ENCODE measurements at places on chromosomes 2 and 18. TPM values are rescaled to one million over a fixed set of nuclear protein-coding genes. Genes with fewer than 3 reads are reported as not detected.

DNA sequence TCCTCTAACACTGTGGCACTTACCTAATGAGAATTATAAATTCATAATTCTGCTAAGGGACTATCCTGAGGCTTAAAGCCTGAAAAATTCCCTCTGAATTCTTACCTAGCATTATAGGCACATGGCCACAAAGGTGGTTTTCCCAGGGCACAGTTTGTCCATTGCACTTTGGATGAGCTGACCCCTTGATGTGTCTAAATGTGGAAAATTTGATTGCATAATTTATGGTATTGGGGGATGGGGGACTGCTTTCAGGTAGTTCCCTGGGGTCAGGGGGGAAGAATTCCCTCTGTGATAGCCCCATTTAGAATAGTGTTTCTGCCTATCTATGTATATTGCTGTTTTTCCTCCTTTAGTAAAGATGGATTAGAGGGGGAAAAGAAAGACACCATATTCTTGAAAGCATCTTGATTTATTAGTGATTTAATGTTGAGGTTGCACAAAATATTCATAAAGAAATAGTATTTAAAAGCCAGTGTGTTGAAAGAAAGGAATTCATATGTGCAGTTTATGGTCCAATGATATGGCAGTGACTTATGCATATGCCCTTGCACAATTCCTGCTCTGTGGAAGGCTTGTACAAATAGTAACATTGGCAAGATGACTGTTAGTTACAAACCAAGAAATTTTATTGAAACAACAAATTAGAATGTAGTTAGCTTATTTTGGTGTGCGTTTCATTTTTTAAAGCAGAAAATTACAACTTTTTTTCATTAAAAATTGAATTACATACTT is 8.7 kb upstream of the HTR2B start:
- H3K27ac ChIP-seq: no peak overlapping the region
- no peaks in the 10 kb centered on the region for H3K36me3 ChIP-seq
- DNase-seq: no peak
- H3K4me3 ChIP-seq: no peak overlapping the region

DNA sequence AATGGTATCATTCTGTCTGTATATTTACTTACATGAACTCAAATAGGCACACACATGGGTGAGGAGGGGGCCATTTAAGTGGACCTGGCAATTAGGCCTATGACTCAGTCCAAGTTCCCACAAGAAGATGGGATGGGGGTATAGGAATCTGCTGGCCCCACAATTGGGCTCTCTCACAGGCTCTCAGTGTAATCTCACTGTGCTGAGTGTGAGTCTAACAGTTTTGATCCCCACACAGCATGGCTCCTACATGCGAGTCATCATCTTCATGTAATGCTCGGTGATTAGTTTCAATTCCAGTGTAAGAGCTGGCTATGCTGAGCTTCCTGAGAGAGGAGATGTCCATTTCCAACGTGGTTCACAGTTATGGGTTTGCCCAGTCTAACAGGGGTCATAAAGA is 114.0 kb downstream of the GATA6 start:
- no peak overlapping the region for H3K4me3 ChIP-seq
- DNase-seq: no peak
- H3K4me1 ChIP-seq: no peaks in the 10 kb centered on the region
- no peak overlapping the region for H3K27ac ChIP-seq
- H3K27me3 ChIP-seq: no peaks in the 10 kb centered on the region
- no peaks in the 10 kb centered on the region for H3K36me3 ChIP-seq

GRCh38 chr2:97708048-97708380 is 5.4 kb upstream of the ZAP70 start:
- H3K27ac ChIP-seq: no peak overlapping the region
- DNase-seq: no peak
- H3K4me1 ChIP-seq: peaks cover 22% of the 10 kb centered on the region
- no peaks in the 10 kb centered on the region for H3K36me3 ChIP-seq
- H3K4me3 ChIP-seq: no peak overlapping the region
- H3K27me3 ChIP-seq: peaks cover 2% of the 10 kb centered on the region

GRCh38 chr2:118177318-118177717 is 89.0 kb downstream of the INSIG2 start:
- H3K36me3 ChIP-seq: no peaks in the 10 kb centered on the region
- H3K27ac ChIP-seq: no peak overlapping the region
- H3K4me3 ChIP-seq: no peak overlapping the region
- H3K4me1 ChIP-seq: peaks cover 4% of the 10 kb centered on the region
- no peaks in the 10 kb centered on the region for H3K27me3 ChIP-seq
- no peak for DNase-seq

GRCh38 chr2:179558010-179558934 is 293.6 kb upstream of the SESTD1 start:
- no peak overlapping the region for H3K4me3 ChIP-seq
- DNase-seq: no peak
- no peak overlapping the region for H3K27ac ChIP-seq
- no peaks in the 10 kb centered on the region for H3K36me3 ChIP-seq
- H3K4me1 ChIP-seq: no peaks in the 10 kb centered on the region

- no peaks in the 10 kb centered on the region for H3K27me3 ChIP-seq
- peaks cover 11% of the 10 kb centered on the region for H3K4me1 ChIP-seq
- no peak overlapping the region for H3K4me3 ChIP-seq
- H3K36me3 ChIP-seq: no peaks in the 10 kb centered on the region
- no peak overlapping the region for H3K27ac ChIP-seq
Measured at GRCh38 chr2:54945391-54946219, 104.6 kb downstream of the RTN4 start.

DNA sequence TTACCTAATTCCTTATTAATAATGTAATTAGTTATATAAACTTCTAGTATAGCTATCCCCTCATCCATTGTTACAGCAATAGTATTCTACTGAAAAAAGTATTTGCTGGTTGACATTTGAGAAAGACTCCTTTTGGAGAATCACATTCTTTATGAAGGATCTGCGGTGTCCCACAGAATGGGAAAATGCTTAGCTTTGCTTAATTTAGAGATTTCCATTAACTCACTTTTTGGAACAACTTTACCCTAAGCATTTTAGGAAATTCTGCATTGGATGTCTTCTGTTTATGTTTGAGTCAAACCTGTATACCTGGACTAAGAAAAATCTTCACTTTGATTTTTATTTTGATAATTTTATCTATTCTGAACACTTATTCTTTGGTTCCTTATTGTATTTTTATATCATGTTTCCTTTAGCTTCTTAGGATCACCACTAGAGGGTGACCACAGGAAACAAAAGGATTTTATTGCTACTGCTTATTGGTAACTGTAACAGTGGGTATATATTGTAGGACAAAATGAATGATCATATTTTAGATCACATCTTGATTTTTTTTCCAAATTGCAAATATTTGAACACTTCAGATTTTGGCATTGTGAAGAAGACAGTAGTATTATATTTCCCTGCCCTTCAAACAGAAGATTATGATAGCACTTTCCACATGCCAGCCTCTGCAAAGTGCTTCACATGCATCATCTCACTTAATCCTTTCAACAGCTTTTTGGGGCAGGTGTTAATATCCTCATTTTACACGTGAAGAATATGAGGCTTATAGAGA is 79.6 kb downstream of the MIB1 start:
- H3K27ac ChIP-seq: no peak overlapping the region
- DNase-seq: no peak
- H3K36me3 ChIP-seq: peaks cover 39% of the 10 kb centered on the region
- no peak overlapping the region for H3K4me3 ChIP-seq
- no peaks in the 10 kb centered on the region for H3K4me1 ChIP-seq

The NPAS2 gene
- 0.54 TPM for total RNA-seq

- H3K36me3 ChIP-seq: no peaks in the 10 kb centered on the region
- no peak overlapping the region for H3K4me3 ChIP-seq
- DNase-seq: no peak
- no peaks in the 10 kb centered on the region for H3K27me3 ChIP-seq
Measured at GRCh38 chr2:16271231-16271896, 331.0 kb downstream of the MYCN start.

- no peak for DNase-seq
- H3K36me3 ChIP-seq: no peaks in the 10 kb centered on the region
- no peak overlapping the region for H3K27ac ChIP-seq
- H3K4me1 ChIP-seq: no peaks in the 10 kb centered on the region
- H3K27me3 ChIP-seq: no peaks in the 10 kb centered on the region
Measured at GRCh38 chr18:36095936-36096519, 28.7 kb upstream of the RPRD1A start.

DNA sequence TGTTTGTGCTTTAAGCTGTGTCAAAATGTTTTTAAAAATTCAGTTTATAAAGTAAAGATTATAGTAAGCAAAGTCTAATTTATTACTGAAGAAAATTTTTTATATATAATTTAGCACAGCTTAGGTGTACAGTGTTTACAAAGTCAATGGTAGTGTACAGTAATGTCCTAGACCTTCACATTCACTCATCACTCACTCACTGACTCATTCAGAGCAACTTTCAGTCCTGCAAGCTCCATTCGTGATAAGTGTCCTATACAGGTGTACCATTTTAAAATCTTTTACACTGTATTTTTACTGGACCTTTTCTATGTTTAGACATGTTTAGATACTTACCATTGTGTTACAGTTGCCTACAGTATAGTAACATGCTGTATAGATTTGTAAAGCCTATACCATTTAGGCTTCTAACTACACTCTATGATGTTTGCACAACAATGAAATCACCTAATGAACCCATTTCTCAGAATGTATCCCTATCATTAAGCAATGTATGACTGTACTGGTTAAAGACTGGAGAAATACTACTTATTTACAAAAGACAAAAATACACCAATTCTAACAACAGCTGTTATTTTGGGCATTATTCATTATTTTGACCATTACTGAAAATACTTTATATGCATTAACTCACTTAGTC is 95.1 kb downstream of the STRN start:
- peaks cover 75% of the 10 kb centered on the region for H3K36me3 ChIP-seq
- H3K4me3 ChIP-seq: no peak overlapping the region
- no peaks in the 10 kb centered on the region for H3K4me1 ChIP-seq
- no peak for DNase-seq
- H3K27me3 ChIP-seq: no peaks in the 10 kb centered on the region

The ASPRV1 gene
- total RNA-seq: 1.7 TPM

DNA sequence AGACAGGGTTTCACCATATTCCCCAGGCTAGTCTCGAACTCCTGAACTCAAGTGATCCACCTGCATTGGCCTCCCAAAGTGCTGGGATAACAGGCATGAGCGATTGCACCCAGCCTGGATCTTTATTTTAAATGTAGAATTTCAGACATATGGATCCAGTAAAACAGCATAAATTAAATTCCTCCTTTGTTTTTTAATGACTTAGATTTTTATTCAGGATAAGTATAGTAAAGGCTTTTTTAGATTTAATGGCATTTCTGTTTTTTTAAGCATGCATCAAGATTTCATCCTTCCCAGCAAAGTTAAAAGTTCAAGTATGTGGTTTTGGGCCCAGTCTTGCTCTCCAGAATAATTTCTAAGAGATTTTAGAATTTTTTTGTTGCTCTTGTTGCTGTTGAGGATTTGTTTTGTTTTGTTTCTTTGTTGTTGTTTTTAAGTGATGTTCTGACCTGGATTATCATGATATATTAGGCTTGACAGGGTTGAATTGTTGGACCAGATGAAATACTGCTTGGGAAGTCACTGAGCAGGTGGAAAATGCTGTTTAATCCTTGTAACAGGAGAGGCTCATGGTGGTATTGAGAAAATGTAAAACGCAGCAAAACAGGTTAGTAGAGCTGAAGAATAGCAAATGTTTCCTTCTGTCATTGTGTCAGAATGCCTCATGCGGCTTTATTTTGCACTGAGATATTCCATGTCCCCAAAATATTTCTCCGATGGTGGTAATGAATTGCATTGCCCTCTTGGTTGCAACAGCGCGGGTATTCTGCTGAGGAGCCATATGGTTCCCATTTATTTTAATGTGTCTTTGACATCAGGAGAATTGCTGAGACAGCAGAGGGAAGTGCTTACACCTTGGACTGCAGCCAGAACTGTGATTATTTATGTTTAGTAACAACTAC is 147.9 kb downstream of the GALNT3 start:
- no peaks in the 10 kb centered on the region for H3K4me1 ChIP-seq
- no peak for DNase-seq
- H3K27me3 ChIP-seq: no peaks in the 10 kb centered on the region
- H3K4me3 ChIP-seq: no peak overlapping the region

DNA sequence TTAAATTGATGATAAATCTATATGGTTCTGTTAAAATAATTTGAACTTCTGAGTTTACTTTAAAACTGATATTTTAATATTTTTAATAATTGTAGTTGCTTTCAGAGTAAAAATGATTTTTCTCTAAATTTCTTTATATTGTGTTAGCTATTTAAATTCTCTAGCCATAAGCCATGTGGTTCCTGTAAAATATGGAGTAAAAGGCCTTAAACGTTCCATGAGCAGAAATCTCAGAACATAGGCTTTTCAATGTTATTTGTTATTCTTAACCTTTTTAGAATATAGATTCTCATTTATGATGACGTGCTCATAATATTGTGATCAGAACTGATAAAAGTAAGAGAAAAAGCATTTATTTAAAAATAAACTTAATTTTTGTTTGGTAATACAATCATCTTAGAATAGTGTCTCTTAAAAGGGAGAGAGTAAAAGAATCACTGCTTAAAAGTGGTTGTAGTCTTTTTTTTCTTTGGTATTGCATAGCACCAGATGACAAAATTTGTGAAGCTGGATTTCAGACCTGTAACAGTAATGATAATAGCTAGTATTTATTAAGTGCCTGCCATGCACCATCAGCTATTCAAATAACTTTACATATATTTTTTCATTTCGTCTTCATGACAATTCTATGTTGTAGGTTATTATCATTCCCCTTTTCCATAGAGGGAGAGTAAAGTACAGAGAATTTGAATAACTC is 2.7 kb downstream of the BMPR2 start:
- no peak for DNase-seq
- H3K4me3 ChIP-seq: peak overlapping the region; percentile 92
- H3K27me3 ChIP-seq: no peaks in the 10 kb centered on the region
- no peak overlapping the region for H3K27ac ChIP-seq
- no peaks in the 10 kb centered on the region for H3K36me3 ChIP-seq

The ALPG gene
- total RNA-seq: not detected

DNA sequence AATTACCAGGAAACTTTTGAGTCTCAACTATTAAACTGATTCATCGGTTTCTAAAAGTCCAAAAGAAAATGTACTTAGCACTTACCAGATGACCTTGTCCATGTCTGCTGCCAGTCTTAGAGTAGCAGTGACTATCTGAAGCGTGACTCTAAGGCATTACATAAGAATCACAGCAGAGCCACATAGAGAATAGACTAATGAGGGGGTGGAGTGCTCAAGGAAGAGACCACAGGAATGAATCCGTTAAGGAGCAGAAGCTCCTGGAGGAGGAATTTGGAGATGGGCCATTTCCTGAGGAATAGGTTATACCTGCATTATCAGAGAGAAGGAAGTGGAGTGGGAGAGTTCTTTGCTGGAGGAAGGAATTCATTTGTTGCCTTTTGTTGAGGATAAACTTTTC is 116.0 kb downstream of the MAP3K20 start:
- H3K4me1 ChIP-seq: no peaks in the 10 kb centered on the region
- H3K27me3 ChIP-seq: no peaks in the 10 kb centered on the region
- no peak for DNase-seq
- H3K36me3 ChIP-seq: no peaks in the 10 kb centered on the region

The TPO gene
- 0.27 TPM for total RNA-seq

The SAG gene
- 1.7 TPM for total RNA-seq

GRCh38 chr18:24840051-24840450 is 379.6 kb downstream of the HRH4 start:
- no peak overlapping the region for H3K4me3 ChIP-seq
- no peaks in the 10 kb centered on the region for H3K4me1 ChIP-seq
- no peaks in the 10 kb centered on the region for H3K27me3 ChIP-seq
- DNase-seq: no peak

GRCh38 chr2:136874258-136874657 is 108.9 kb downstream of the THSD7B start:
- H3K27me3 ChIP-seq: no peaks in the 10 kb centered on the region
- DNase-seq: no peak
- no peaks in the 10 kb centered on the region for H3K4me1 ChIP-seq
- no peak overlapping the region for H3K4me3 ChIP-seq
- no peak overlapping the region for H3K27ac ChIP-seq
- H3K36me3 ChIP-seq: no peaks in the 10 kb centered on the region

The TRABD2A gene
- total RNA-seq: 48.8 TPM

- peaks cover 22% of the 10 kb centered on the region for H3K27me3 ChIP-seq
- no peak overlapping the region for H3K27ac ChIP-seq
Measured at GRCh38 chr2:85135660-85135914, 2.4 kb downstream of the TCF7L1 start.
